GOT3 (cell line): ENCODE measurements at places on chromosomes 7 and 10.

DNA sequence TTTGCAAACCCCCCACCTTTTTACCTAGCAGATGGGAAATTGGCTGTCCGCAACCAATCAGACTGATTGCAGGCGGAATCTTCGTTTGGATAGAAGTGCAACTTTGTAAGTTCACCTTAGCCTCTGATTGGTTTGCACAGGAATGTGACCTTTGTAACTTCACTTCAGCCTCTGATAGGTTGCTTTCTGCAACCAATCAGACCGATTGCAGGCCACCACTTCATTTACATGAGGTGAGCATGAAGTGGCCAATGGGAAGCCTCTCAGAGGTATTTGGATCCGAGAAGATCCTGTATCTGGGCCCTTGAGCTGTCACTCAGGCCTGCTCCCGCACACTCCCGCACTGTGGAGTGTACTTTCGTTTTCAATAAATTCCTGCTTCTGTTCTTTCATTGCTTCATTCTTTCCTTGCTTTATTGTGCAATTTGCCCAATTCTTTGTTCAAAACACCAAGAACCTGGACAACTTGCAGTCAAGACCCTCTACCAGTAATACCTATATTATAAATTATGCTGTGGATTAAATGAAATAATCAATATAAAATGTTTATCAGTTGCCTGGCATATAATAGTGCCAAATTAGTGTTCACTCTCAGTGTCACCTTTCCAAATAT lies 491.4 kb downstream of the PLXNA4 start:
- no peak for DNase-seq

- no peak for DNase-seq
These were observed 411.2 kb upstream of the LRRTM3 start for GRCh38 chr10:66514666-66515065.

GRCh38 chr7:94367949-94368348 lies 26.7 kb upstream of the COL1A2 start:
- no peak for DNase-seq

DNA sequence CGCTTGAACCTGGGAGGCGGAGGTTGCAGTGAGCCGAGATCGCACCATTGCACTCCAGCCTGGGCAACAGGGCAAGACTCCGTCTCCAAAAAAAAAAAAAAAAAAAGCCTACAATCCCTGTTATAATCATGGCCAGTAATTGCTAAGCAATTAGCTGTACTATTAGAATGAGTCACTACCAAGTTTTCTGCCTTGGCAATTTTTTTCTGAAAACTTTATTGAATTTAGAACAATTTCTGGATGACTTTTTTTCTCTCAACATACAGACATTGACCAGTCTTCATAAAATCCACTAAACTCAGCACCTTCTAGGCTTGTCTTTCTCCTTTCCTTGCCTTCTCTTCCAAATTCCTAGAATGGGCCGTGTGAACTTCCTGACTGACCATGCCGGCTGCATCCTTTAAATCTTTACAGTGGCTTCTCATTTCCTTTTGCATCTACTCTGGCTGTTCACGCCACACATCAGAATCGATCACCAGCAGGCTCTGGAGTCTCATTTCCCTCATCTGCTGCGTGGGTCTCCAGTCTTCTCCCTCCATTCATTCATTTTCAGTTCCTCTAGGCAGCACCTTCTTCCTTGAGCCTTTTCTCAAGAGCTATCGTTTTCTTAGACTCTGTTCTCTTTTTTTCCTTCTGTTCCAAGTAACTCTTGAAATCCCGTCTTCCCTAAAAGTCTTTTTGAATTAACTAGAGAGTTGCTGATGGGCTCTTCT lies 107.9 kb downstream of the KAT6B start:
- no peak for DNase-seq

DNA sequence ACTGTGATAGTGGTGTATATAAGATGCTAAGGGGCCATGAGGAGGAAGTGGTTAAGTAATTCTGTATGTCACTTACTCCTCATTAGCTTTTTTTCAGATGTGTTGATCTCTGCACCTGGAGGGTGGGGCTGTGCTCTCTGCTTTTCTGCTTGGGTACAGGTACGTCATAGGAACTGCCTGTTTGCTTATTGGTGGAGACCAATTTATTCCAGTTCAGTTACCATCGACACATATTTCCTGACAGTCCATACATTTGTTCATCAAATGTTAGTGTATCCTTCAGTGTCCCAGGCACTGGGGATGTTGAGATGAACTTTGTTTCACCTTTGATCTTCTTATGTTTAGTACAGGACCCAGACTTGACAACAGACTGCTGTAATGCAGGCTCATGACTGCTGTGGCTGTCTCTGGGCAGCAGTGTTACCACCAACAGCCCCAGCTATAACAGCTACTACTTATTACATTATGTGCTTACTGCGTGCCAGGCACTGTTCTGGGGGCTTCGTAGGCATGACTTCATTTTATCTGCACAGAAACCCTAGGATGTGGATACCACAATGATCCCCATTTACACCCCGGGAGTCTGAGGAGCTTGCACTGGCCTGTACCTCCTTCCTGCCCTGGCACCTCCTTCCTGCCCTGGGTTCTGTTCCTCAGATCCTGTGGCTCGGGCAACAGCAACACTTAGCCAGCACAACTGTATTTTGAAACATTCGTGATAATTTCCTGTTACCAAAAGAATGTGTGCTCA lies 87.4 kb downstream of the BUB3 start:
- DNase-seq: no peak

DNA sequence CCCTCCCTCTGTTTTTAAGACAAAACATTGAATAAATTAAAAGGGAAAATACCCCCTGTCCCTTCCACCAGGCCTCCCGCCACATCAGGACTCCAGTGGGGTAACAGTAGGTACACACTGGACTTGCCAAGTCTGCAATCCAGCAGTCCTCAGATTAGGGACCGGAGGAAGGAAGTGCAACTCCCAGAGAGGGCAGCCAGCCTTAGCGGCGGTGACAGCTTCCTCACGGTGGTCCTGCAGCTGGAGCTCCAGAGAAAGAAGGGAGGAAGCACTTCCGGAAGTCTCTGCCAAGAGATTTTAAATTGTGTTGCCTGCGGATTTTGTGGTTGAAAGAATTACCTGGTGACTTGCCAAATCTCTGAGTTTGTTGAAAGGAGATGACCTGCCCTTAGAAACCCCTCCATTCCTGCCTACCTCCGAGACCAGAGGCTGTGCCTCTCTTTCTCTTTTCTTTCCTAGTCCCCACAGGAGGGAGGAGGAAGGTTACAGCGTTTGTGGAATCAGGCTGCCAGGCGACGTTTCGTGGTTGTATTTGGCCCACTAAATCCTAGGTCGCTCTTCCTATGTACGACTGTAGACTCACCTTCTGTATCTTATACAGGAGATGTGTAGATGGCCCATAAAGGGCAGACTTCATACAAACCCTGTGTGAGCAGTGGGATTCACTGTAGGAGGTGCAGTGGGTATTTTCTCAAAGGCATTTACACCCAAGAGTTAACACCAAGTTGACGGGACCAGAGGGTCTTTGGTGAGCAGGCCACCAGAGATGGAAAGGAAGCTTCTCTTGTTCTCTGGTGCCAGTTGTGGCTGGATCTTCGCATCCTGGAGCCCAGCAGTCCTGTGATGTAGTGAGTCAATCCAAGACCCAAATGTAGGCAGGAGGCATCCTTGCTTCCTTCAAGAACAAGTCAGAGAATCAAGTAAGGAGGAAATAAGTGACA lies 77.9 kb downstream of the INSIG1 start:
- DNase-seq: no peak

DNA sequence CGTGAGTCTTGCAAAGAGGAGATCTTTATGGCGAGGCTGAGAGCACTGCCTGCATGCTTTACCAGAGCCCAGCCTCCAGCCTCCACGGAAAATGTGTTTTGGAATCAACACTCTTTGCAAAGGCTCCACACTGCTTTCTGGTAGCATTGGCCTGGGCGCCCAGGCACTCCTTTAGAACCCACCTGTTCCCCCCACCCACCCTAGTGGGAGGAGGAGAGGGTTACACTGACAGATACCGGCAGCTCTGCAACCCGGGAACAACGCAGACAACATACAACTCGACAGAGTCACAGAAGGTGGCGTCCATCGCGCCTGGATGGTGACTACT lies 5.5 kb upstream of the MNX1 start:
- DNase-seq: no peak

- no peak for DNase-seq
These were observed 134.8 kb upstream of the SHH start for GRCh38 chr7:155947051-155947450.
